ENCODE measurements at places on chromosomes 3 and 15. TPM values are rescaled to one million over a fixed set of nuclear protein-coding genes. Genes with fewer than 3 reads are reported as not detected.

GRCh38 chr15:60165111-60165510, 161.0 kb downstream of the FOXB1 start:
- no peaks in the 10 kb centered on the region for H3K36me3 ChIP-seq
- H3K27ac ChIP-seq: no peak overlapping the region
- DNase-seq: no peak
- no peaks in the 10 kb centered on the region for H3K4me1 ChIP-seq

Gene UBE2E2
- polyA plus RNA-seq: 1.1 TPM

- no peaks in the 10 kb centered on the region for H3K27me3 ChIP-seq
- H3K36me3 ChIP-seq: no peaks in the 10 kb centered on the region
- DNase-seq: peak; percentile 68
- no peak overlapping the region for H3K4me3 ChIP-seq
- no peak overlapping the region for H3K27ac ChIP-seq
- H3K4me1 ChIP-seq: no peaks in the 10 kb centered on the region
Measured at GRCh38 chr3:8607234-8608040, 37.2 kb downstream of the SSUH2 start.

Gene ZNF80
- 0.01 TPM for polyA plus RNA-seq

Gene HES1
- polyA plus RNA-seq: 17.0 TPM

DNA sequence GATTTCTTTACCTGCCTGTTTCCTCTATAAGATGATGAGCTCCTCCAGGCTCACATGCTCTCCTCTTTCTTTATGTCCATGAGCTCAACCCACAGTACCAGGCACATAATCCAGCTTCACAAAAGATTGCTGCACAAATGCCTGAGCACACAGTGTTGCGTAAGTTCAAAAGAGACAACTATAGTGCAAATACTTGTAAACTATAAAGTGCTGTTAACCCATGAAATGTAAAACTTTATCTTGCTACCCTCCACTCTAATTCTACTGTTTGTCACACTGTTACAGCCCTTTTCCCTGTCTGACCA, 101.0 kb upstream of the LPP start:
- no peaks in the 10 kb centered on the region for H3K4me1 ChIP-seq
- no peak for DNase-seq
- no peaks in the 10 kb centered on the region for H3K36me3 ChIP-seq
- H3K27me3 ChIP-seq: no peaks in the 10 kb centered on the region
- H3K27ac ChIP-seq: peak overlapping the region; percentile 44

GRCh38 chr3:4907643-4908432, 71.4 kb upstream of the BHLHE40 start:
- H3K4me1 ChIP-seq: no peaks in the 10 kb centered on the region
- no peaks in the 10 kb centered on the region for H3K27me3 ChIP-seq
- no peak overlapping the region for H3K27ac ChIP-seq
- H3K4me3 ChIP-seq: no peak overlapping the region

Gene RFC4
- polyA plus RNA-seq: 31.8 TPM

DNA sequence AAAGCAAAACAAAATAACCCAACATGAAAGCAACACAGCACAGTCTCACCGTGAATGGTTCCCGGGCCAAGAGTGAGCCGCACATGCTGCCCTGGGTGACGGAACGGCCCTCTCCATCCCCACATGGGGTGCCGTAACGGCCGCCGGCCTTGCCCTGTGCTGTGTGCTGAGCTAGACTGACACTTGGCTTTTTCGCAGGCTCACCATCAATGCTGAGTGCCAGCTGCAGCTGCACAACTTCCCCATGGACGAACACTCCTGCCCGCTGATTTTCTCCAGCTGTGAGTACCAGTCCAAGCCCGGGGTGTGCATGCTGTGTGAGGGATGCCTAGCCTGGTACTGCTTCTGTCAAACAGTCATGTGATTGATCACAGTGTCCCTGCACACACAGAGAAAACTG, 357.6 kb downstream of the GABRG3 start:
- no peak for DNase-seq
- no peak overlapping the region for H3K27ac ChIP-seq
- H3K4me1 ChIP-seq: no peaks in the 10 kb centered on the region
- H3K27me3 ChIP-seq: no peaks in the 10 kb centered on the region

DNA sequence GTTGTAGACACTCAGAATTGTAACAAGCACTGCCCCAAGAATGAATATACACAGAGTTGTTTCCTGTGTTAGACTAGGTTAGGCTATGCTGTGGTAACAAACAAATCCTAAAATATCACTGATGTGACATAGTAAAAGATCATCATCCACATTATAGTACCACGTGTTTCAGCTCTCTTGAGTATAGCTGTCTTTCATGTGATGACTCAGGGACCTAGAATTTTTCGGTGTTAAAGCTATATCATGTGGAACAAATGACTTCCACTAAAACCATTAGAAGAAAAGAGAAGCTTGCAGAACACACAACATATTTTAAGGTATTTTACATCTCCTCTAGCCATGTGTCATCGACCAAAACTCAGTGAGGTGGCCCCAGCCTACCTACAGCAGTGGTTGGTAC, 307.9 kb upstream of the RBMS3 start:
- H3K27ac ChIP-seq: no peak overlapping the region
- no peak for DNase-seq
- H3K36me3 ChIP-seq: no peaks in the 10 kb centered on the region
- H3K4me1 ChIP-seq: no peaks in the 10 kb centered on the region
- H3K4me3 ChIP-seq: no peak overlapping the region
- no peaks in the 10 kb centered on the region for H3K27me3 ChIP-seq

Gene KLF15
- polyA plus RNA-seq: 0.45 TPM

Gene AMIGO3
- polyA plus RNA-seq: 0.81 TPM

DNA sequence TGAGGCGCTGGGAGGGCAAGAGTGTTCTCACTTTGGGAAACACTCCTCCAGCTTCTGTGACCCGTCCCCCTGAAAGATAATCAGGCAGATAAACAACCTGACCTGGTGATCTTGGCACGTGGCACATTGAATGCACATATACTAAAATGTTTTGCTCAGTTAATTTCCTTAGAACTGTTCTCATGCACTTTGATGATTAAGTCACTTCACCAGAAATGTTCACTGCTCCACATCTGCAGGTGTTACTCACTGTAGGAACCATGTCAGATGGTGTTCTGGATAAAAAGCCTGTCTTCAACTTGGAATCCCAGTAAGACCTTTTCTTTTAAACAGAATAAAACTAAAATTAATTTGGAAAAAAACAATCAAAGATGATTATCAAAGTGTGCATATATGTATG, 24.6 kb upstream of the NIPA2 start:
- no peak for DNase-seq
- peaks cover 3% of the 10 kb centered on the region for H3K36me3 ChIP-seq
- H3K27ac ChIP-seq: no peak overlapping the region
- no peaks in the 10 kb centered on the region for H3K27me3 ChIP-seq

DNA sequence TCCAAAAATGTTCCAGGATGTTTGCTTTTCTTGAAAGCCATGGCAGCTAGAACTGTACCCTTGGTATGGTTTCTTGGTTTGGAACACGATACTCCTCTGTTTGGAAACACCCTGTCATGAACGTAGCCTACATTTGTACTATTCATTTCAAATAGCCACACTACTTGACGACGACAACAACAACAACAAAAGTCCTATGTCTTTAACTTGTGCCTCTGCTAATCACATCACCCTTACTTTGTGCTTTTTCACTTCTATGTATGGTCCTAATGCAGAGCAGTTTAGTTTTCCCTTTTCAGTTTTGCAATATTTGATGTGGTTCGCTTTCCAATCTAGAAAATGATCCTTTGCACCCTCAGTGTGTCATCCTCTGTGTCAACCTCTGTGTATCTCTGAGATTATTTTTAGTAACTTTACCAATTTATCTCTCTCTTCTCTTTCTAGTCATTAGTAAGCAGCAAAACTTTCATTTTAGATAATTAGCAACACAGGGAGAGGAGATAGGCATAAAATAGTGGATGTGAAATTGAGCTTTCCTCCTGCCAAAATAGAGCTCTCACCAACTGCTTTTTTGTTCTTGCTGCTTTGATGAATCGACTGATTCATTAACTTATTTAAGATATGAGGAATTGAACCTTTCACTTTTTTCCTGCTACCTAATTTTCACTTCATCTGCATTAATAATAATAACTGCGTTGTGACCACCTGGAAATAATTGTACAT, 44.1 kb upstream of the TP63 start:
- no peaks in the 10 kb centered on the region for H3K36me3 ChIP-seq
- H3K27me3 ChIP-seq: no peaks in the 10 kb centered on the region
- no peak overlapping the region for H3K4me3 ChIP-seq
- no peak for DNase-seq

Gene GCHFR
- polyA plus RNA-seq: 145 TPM

DNA sequence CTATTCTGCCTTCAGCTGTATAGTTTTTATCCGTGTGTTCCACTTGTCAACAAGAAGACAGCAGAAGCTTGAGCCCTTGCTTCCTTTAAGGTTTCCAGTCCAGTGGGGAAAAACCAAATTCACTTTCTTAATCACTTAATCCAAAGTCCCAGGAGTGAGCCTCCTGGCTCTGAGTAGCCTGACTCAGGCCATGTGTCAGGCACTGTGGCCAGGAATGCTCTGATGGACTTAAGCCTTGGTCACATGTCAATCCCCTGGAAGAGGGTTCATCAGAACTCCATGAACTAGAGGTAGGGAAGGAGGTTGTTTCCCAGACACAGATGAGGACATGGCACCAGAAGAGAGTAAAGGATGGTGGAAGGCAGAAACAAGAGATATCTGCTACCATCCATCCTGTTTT, 8.8 kb downstream of the VIPR1 start:
- H3K4me1 ChIP-seq: peaks cover 30% of the 10 kb centered on the region
- peaks cover 67% of the 10 kb centered on the region for H3K36me3 ChIP-seq
- peak; percentile 71 for DNase-seq
- no peak overlapping the region for H3K4me3 ChIP-seq
- H3K27me3 ChIP-seq: no peaks in the 10 kb centered on the region

DNA sequence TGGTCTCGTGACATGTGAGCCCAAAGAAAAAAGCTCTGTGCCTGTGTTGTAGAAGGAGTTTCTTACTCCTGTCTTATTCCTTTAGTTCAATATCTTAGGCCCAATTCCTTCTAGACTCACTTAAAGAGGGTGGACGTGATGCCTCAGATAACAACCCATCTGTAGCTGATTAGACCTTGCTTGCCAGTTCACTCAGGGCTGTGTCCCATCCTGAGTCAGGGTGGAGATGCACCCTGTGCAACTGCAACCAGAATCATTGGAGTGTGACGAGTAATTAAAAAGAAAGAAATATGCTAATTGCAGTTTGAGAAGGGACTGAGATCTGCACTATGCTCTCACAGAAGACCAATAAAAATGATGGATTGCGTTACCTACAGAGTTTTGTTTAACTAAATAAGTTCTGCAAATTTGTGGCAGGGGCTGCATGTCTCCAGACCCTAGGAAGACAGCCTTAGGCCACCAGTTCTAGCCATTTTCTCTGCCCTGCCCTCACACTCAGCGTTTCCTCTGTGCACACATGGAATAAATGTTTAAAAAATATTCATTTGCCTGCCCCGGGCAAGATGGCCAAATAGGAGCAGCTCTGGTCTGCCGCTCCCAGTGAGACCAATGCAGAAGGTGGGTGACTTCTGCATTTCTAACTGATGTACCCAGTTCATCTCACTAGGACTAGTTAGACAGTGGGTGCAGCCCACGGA, 83.0 kb downstream of the MOBP start:
- H3K27me3 ChIP-seq: no peaks in the 10 kb centered on the region
- H3K4me1 ChIP-seq: no peaks in the 10 kb centered on the region
- no peak overlapping the region for H3K4me3 ChIP-seq
- H3K36me3 ChIP-seq: no peaks in the 10 kb centered on the region
- DNase-seq: no peak
- H3K27ac ChIP-seq: no peak overlapping the region

Gene HTR3E
- polyA plus RNA-seq: 2.7 TPM

Gene IL12A
- polyA plus RNA-seq: 2.7 TPM

Gene PRICKLE2
- polyA plus RNA-seq: 2.5 TPM

Gene ATP13A5
- 0.21 TPM for polyA plus RNA-seq

GRCh38 chr15:68205558-68205944, 419 bp upstream of the CALML4 start:
- no peak for DNase-seq
- H3K4me1 ChIP-seq: peaks cover 35% of the 10 kb centered on the region
- peak overlapping the region; percentile 73 for H3K4me3 ChIP-seq
- H3K27ac ChIP-seq: peak overlapping the region; percentile 97

- no peak for DNase-seq
- no peak overlapping the region for H3K27ac ChIP-seq
- no peaks in the 10 kb centered on the region for H3K4me1 ChIP-seq
- no peaks in the 10 kb centered on the region for H3K36me3 ChIP-seq
- no peak overlapping the region for H3K4me3 ChIP-seq
- no peaks in the 10 kb centered on the region for H3K27me3 ChIP-seq
Measured at GRCh38 chr3:83868909-83869567, 1089.8 kb upstream of the CADM2 start.

Data from small intestine (tissue), 16 donors.